OCI-M1 (cell line): ENCODE measurements at places on chromosomes 6 and 20.
A peak's percentile ranks its signal among the peaks of the same experiment; 100 is the strongest.

GRCh38 chr6:160360955-160361354 is 12.8 kb downstream of the SLC22A3 start:
- no peak for DNase-seq

GRCh38 chr20:45087814-45088213 is 13.1 kb downstream of the KCNS1 start:
- DNase-seq, result no peak

- no peak for DNase-seq
Observed at GRCh38 chr20:2873747-2874041, 413 bp downstream of the PTPRA start.

- DNase-seq, result peak; percentile 82
Observed at GRCh38 chr6:127855542-127856159, 45.2 kb downstream of the THEMIS start.

DNA sequence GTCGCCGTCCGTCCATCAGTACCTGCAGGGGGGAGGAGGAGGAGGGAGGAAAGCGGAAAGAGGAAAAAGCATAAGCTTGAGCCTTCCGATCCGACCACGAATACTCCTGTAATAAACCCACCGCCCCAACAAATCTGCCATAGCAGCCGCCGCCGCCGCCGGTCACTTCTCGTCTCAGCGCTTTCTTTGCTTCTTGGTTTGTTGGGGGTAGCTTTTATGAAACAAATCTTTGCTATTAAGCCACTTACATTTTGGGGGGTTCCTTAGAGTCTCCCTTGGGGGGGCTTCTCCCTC is 277 bp downstream of the ADGRB3 start:
- DNase-seq, result no peak

GRCh38 chr6:45587229-45588060 is 209.7 kb upstream of the SUPT3H start:
- no peak for DNase-seq

- no peak for DNase-seq
Observed at GRCh38 chr6:89611666-89612065, 26.9 kb downstream of the LYRM2 start.

DNA sequence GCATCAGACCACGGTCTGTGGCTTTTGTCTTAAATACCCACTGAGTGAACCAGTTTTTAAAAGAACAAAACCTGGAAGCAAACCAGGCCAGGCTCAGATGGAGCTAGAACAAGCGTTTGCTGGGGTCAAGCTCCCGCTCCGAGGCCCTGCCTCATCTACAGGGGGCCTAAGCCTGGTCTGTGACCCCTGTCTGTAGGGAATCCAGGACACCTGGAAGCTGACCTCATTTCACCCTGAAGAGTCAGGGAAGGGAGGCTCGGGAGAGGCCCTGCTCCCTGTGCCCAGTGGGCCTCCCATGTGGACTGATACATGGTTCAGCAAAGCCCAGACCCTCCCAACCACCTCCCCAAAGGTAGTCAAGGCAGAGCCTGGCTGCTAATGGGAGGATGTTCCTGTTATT is 26.8 kb upstream of the DLGAP4 start:
- no peak for DNase-seq

DNA sequence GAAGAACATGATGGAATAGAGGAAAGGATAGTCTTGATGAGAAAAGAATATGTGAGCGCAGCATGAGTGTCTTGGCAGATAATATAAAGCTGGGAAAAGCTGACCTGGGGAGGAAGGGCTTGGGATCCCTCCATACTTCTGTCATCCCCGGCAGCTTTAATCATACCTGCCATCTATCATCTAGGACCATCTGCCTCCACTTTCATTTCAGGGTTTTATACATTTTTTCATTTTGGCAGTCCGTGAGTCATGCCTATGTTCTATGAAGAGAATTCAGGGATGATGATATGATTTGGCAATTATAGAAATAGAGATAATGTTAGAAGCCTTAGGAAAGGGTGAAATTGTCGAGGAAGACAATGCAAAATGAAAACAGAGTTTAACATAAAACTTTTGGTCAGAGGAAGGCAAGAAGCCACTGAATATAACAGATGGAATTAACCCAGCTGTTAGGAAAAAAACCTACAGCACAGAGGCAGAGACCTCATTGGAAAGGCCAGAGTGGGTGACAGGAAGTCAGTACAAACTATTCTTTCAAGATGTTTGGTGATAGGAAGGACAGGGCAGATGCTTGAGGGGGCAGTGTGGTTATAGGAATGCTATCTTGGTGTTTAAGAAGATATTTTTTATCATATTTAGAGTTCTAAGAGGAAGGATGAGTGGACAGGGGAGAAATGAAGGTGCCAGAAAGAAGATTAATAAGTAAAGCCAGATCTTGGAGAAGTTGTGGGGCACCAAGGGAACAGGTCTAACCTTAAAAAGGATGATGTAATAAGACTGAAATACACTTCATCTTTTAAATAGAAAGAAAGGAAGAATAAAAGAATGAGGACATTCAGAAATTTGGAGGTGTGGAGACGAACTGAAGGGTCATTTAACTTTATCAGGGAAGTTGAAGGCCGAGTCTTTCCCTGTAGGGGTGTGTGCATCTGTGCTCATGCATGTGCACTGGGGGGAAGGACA is 37.8 kb downstream of the MARCKS start:
- DNase-seq, result peak; percentile 52

GRCh38 chr20:36337886-36338285 is 31.7 kb downstream of the DLGAP4 start:
- no peak for DNase-seq

DNA sequence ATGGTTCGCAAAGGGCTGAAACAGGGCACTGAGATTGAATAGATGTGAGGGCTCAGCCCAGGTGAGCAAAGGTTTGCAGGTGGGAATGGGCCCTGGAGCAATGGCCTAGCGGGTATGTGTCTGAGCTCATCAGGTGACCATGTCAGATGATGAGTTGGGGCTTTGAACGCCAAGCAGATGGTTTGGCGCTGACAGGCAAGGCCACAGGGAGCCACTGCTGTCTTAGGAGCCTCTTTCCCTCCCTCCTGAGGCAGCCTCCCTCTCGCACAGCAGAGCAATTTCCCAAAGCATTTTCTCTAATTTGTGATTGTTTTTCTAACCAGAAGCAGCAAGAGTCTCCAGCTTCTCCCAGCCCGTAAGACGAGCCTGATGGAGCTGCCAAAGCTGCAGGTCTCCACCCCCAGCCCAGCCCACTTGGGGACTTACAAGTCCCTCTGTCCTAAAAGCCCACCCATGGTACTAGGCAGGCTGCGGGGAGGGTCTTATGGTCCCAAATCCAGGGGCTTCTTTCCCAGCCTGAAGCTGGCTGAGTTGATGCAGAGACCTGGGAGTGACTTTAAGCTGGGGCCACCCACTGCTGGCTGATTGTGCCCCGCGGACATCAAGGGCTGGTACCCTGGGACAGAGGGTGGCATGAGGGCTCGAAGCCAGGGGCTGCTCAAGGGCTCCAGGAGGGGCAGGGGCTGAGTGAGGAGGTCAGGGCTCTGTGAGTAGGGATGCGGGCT is 11.6 kb downstream of the CDH22 start:
- no peak for DNase-seq

- peak; percentile 51 for DNase-seq
Observed at GRCh38 chr6:83867527-83868161, 8.2 kb downstream of the CYB5R4 start.

- peak; percentile 43 for DNase-seq
Observed at GRCh38 chr6:54217018-54217417, 91.2 kb upstream of the TINAG start.

DNA sequence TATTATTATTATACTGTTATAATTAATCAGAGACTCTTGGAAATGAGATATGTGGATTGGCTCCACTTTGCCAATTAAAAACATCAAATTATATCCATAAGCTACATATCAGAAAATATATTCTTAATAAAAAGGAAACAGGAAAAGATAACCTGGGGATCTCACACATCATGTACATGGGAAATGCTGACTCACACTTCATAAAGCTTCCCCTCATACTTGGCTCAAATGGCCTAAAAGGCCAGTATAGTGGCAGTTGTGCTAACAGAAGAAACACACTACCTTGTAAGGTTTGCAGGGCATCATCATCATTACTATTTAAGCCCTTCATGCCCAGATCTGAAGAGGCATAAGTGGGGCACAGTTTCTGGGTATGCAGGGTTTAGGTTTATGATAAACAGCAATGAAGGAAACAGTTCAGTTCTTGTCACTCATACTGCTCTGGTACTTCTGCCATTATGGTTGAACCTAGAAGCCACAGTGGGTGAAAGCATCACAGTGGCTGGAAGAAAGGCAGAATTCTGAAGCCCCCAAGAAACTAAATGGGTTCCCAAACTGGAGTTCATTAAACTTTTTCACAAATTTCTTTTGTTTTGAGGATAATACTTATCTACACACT is 60.6 kb downstream of the BTBD9 start:
- DNase-seq, result peak; percentile 45

DNA sequence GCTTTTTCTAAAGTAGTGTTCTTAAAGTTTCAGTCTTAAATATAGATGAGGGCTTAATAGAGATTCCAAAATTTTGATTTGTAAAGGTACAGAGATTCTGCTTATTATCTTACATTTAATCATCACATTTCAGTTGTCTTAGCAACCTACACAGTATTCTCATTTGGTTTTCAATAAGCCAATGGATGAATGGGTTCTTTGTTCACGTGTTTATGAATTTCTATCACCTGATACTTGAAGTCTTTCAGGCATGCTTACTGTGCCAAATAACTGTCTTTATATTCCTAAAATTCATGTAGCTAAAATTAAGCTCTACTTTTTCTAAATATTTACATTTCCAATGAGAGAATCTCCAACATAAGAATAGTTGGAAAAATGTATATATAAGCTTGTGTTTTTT is 152.7 kb downstream of the EYA4 start:
- DNase-seq, result no peak

DNA sequence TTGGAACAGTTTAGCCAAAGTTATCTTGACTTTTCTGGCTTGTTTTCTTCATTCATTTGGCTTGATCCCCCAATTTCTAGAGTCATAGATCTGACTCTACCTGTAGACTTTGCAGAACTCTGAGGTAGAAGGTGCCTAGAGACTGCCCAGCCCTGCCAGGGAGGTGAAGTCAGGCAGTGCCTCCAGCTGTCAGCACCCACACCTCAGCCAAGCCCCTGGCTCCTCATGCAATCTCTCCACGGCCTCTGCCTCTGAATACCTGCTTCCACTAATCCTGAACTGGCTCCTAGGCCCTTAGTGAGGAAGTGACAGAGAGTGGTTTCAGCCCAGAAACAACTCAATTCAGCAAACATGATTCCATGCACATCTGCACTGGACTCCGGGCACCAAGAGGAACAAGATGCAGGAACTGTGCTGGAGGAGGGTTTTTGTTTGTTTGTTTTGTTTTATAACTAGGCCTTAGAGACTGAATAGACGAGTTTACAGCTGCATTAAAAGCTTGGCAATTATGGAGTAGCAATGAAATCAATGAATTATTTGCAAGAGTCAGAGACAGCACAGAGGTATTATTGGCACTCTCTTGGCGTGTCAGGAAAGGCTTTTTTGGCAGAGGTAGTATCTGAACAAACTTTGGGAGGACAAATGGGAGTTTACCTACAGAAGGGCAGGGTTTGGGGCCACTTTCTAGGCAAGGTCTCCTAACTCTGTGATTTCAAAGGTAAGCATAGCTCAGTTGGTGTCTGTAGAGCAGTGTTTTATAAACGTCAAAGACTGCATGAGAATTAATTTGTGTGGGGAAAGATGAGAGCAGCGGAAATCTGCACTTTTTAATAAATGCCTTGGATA is 25.2 kb downstream of the TGM3 start:
- no peak for DNase-seq

DNA sequence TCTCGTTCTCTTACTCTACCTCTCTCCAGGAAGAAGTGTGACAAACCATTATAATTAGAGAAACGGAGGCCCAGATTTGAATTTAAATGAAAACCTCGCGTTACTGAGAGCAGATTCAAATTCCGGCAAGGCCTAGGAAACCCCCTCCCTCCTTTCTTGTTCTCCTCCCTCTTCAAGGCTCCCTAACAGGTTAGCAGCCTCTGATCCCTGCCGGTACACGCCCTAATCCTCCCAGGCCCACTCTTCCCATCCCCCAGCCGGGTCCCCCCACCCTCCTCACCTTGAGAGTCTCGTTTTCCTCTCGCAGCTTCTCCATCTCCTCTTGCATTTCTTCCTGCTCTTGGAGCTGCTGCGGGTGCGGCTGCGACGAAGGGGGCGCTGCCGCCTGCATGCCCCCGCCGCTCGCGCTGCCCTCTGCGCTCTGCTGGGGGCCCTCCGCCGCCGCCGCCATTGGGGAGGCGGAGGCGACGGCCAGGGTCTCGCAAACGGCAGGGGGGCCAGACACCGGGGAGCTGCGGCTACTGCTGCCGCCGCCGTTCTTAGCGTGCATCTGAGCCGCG is 3.8 kb downstream of the MTCL3 start:
- DNase-seq, result no peak

GRCh38 chr6:26104457-26105108 is 17.4 kb downstream of the HFE start:
- DNase-seq, result no peak

DNA sequence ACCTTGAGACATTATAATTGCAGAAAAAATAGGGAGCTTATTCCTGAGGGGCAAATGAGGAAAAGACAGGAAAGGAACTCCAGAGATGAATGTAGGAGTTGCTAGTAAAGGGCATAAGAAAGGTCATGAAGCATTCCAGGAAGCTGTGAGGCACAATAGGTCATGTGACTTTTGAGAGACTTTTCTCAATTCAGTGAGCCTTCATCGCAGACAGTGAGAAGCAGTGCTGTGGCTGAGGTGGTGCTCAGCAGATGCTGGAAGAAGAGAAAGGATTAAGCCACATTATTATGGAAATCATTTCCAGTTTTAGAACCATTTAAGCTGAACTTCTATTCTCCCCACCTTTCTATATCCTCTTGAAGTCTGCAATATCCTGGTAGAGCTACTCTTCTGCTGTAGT is 4.1 kb downstream of the SPTLC3 start:
- DNase-seq, result no peak

GRCh38 chr20:33181482-33182093 is 13.6 kb downstream of the BPIFA2 start:
- no peak for DNase-seq

GRCh38 chr20:3174442-3175261 is 1.3 kb upstream of the LZTS3 start:
- peak; percentile 86 for DNase-seq

- DNase-seq, result peak; percentile 37
Observed at GRCh38 chr6:80921861-80922460, 815.5 kb downstream of the BCKDHB start.

- no peak for DNase-seq
Observed at GRCh38 chr20:62914970-62915457, 11.3 kb downstream of the DIDO1 start.

DNA sequence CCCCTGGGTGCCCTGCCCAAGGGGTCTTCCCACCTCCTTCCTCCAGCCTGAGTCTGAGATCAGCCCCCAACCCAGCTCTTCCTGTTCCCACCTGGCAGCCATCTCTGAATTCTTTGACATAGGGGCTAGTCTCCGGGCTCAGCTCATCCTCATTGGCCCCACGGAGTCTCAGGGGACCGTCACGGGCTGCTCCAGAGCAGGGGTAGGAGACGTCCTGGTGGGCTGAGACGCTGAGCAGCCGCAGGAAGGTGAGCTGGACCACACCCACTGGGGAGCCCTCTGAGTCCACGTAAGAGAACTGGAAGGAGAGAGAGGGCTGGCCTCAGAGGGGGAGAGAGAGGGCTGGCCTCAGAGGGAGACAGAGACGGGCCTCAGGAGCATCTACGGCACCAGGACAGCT is 28.1 kb downstream of the COL11A2 start:
- no peak for DNase-seq

- no peak for DNase-seq
Observed at GRCh38 chr6:13763740-13764381, 50.5 kb downstream of the MCUR1 start.

GRCh38 chr20:1204576-1204975 is 1.3 kb downstream of the C20orf202 start:
- no peak for DNase-seq
